ENCODE measurements at places on chromosomes 5 and 9.

GRCh38 chr5:53994148-53994547, 316.2 kb downstream of the ARL15 start:
- peak; percentile 57 for DNase-seq

GRCh38 chr5:38642189-38642911, 85.9 kb upstream of the LIFR start:
- no peak for DNase-seq

DNA sequence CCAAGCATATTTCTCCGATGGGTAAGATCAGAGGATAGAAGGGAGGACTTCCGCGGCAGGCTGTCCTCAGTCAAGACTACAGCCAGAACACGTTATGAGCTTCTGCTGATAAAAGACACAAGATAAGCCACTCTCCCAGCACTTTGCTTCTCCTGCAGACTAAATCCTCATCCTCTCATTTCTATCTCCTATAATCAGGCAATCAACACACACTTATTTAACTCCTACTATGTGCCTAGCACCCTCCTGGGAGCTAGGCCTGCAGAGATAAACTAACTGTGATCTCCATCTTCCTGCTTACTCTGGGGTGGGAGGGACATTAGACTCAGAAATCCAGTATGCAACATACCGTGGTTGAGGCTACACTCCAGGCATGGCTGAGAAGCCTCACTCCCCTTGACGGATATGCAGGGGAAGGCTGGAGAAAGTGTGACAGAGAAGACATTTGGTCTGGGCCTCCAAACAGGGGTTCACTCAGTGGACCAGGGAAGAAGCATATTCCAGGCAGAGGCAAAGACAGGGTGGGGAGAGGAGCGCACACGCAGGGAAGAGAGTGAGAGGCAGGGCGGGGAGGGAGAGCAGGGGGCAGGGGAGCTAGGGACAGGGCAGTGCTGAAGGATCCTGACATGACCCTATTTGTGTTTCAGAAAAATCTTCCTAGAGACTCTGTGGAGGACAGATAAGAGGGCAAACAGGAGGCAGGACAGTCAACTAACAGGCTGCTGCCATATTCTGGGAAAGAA, 274.1 kb downstream of the DENND1A start:
- DNase-seq, result no peak

GRCh38 chr9:78133751-78134150, 102.1 kb upstream of the CEP78 start:
- DNase-seq, result no peak

- DNase-seq, result peak; percentile 34
These were observed 56.8 kb downstream of the PTPDC1 start for GRCh38 chr9:94140791-94141790.

GRCh38 chr9:89353989-89354388, 35.7 kb downstream of the SECISBP2 start:
- no peak for DNase-seq

DNA sequence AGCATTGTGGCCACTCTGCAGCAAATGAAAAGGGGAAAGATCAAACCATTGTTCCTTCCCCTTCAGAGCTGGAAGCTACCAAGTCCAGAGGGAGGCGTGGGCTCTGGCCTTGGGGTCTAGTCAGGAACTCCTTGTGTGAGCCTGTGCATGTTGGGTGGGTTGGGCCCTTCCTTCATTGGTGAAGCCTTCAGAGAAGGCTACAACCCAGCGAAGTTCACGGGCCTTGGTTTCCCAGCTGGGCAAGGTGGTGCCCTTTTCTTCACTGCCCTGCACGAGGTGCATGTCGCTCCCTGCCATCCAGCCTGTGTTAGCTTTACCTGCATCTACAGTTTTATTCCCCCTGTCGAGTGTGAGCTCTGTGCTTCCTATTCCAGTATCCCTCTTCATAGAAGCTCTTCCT, 84.7 kb downstream of the ZNF618 start:
- no peak for DNase-seq

- peak; percentile 9 for DNase-seq
These were observed 45.6 kb upstream of the SLC30A5 start for GRCh38 chr5:69048230-69048629.

- no peak for DNase-seq
These were observed 51.6 kb downstream of the SEMA5A start for GRCh38 chr5:9494301-9494700.

- DNase-seq, result no peak
These were observed 65.0 kb downstream of the NSUN2 start for GRCh38 chr5:6567835-6568234.

GRCh38 chr9:132973713-132974112, 4.8 kb upstream of the GFI1B start:
- DNase-seq, result no peak

- DNase-seq, result no peak
These were observed 28.8 kb downstream of the NTRK2 start for GRCh38 chr9:84698323-84698722.

DNA sequence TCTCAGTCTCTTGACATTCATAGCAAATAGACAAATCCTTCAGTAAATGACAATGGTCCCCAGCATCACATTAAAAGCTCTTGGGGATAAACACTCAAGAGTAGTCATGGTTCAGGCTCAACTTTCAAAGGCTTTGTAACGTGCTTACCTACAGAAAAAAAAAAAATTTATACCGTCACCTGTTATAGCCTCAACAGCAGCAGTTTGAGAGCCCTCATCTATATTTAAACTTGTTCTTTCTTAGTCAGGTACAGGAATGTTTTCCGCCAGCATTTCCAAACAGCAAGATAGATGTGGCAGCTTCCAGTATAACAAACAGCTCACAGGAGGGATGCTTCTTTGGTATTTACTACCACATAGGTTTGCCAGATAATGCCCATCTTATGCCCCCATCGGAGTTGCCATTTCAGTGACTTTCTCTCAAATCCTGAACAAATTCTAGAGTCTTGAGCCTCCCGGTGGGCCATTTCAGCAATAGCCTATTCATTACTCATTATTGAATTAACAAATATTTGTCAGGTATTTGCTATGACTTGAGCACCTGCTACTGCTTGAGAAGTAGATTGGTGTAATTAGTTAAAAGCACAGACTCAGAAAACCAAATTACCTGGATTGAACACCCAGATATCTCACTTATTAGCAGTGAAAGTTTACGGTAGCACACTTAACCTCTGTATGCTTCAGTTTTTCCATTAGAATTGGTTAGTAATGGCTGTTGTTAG, 470.0 kb downstream of the EBF1 start:
- no peak for DNase-seq

DNA sequence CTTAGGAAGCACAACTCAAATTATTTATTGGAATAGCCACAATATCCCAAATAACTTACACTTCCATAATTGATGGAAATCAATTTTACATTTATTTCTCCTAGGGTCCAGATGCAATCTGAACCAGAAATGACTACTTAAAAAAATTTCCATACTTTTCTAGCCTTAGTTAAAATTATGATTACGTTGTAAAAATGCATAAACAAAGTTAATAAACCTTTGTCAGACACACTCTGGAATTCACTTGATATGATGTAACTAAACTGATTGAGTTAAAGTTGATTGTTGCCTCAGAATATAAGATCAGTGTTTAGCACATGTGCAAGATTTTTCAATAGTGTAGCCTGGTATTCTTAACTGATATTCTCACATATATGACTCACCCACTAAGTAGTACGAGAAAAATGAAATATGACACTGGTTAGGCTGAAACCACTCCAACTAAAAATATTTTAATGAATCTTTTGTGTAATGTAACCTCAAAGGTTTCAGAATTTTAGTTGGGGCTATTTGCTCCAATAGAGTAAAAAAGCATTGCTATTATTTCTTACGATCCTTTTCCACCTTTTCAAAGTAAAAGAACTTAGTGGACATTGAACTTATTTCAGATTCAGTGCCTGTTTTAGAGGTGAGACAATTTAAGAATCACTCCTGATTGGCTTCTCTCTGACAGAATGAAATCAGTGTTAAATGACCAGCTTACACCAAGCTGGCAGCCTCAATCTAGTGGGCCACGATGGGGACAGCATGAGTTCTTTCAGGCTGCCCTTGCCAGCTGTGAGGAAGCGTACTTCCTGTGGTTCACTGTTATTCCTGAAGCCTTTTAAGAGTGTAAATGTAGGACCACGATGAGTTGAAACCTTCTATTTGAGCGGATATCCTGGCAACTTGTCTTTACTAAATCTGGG, 277.2 kb upstream of the CDH9 start:
- peak; percentile 75 for DNase-seq

DNA sequence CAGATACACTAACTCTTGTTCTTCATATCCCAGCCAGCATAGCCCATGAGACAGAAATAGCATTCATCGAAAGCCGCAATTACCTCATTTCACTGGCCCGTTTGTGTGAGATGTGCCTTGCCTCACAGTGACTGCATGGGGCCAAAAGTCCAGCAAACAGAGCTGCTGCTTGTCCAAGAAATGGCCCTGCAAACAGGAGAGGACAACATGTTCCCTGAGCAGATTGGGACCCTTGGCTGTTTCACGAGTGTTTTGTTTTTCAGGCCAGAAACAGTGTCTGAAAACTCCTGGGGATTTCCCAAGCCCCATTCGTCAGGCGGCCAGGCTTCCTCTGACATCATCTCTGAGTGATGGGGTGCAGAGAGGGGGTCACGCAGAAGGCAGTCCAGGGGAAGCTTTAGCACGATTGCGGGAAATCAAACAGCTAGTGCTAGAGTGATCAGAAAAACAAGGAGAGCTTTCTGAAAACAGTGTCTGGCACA, 503.6 kb upstream of the PAPPA start:
- DNase-seq, result peak; percentile 96

- DNase-seq, result peak; percentile 48
These were observed 12.2 kb downstream of the CXXC5 start for GRCh38 chr5:139660105-139660922.

GRCh38 chr9:88652876-88653275, 117.9 kb downstream of the NXNL2 start:
- DNase-seq, result peak; percentile 25

DNA sequence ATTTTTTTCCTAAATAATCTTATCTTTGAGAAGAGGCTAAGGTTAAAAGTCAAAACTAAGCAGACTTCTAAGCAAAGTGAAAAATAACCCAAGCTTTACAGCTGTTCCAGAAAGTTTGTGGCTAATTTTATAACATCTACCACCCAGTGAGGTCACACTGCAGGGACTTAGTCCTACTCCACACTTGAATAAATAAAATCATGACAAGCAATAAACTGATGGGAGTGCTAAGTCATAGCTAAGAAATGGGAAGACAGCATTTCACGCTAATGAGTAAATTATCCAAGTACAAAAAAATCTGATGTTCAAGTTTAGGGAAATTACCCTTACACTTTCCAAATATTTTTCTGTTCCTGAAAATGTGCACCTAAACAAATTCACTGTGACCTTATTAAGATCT, 47.7 kb downstream of the ZNF608 start:
- DNase-seq, result peak; percentile 37

DNA sequence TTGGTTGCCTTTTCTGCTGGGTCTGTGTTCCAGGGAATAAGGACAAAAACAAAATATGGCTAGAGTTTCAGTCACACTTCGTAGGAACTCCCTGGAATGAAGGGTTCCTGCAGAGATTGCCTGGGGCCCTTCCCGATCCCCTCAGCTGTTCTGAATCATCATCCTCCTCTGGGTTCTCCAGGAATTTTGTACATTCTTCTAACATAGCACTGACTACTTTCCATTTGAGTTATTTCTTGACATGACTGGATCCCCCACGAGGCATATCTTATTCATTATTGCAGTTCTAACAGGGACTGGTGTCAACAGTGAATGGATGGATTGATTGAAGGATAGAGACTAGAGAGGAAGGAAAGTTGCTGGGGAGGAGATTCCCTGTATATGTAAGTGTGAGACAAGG, 49.2 kb upstream of the TNC start:
- DNase-seq, result peak; percentile 68

DNA sequence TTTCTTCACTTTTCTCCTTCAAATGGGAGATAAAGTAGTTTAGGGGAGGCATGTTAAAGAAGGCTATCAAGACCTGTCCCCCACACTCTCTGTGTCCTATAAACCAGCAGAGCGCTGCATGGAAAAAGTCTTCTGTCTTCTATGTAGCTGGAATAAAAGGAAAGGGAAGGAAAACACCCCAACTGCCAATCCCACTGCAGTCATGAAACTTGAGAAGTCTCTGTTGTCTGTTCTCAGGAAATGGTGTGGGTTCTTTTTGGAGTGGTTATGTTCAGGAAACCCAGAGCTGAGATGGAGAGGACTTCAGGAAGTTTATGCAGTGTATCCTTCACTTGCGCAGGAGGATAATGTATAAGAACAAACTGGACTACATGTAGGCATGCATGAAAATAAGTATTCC, 274.3 kb downstream of the GAS1 start:
- no peak for DNase-seq

- DNase-seq, result no peak
These were observed 61.8 kb downstream of the ELAVL2 start for GRCh38 chr9:23764219-23764618.

- DNase-seq, result no peak
These were observed 1.5 kb downstream of the NKD2 start for GRCh38 chr5:1010181-1010510.

- DNase-seq, result no peak
These were observed 1.7 kb upstream of the AFF4 start for GRCh38 chr5:132965120-132965519.

DNA sequence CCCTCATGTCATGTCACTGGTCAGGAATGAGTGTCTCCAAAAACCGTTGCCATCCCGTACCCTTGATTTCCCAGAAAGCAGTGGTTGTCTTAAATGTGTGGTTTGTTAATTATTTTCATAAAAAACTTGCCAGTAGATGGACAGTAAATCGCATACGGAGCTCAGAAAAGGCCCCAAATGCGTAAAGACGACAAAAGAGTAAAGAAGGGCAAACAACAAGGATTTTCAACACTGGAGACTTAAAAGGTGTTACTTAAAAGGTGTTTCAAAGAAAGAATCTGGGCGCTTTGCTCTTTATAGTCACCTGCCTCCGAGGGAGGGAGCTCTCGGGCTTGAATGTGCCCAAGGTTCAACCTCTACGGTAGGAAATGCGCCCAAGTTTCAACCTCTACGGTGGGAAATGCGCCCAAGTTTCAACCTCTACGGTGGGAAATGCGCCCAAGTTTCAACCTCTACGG, 734 bp downstream of the KIF27 start:
- DNase-seq, result peak; percentile 71

DNA sequence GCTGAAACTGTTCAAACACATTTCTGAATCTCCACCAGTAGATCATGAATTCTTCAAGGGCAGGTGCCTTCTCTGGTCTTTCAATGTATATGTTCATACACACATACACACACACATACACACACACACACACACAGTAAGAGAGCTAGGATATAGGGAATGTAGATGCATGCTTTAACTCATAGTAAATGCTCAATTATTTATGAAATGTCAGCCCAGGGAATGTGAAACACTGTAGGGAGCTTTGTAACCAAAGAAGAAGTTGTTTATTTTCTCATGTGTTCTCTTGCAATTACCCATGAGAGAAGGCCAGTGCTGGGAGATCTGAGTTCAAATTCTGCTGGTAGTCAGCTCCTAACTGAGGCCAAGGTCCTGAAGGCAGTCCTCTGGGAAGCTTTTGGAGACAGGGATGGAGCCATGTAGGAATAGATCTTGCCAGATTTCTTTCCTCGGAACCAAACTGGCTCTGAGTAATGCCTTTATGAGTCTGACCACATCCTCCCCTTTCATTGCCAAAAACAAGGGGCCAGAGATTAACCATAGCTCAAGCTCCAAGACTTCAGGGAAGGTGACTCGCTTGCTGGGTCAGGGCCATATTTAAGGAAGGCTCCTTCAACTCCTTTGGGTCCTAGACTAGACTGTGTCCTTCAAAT, 487.0 kb upstream of the TNC start:
- DNase-seq, result peak; percentile 93

- peak; percentile 67 for DNase-seq
These were observed 603.8 kb downstream of the TLE4 start for GRCh38 chr9:80175286-80176150.

Measured in astrocyte of the spinal cord (primary cell).